ENCODE measurements at places on chromosomes 6 and 20. TPM values are rescaled to one million over a fixed set of nuclear protein-coding genes. Genes with fewer than 3 reads are reported as not detected.

SLC22A3 gene
- total RNA-seq: not detected

BFSP1 gene
- 0.26 TPM for total RNA-seq

SNRPB2 gene
- total RNA-seq: 118 TPM

KIAA1755 gene
- not detected for total RNA-seq

ZSCAN23 gene
- 1.3 TPM for total RNA-seq

SLC35A1 gene
- 11.1 TPM for total RNA-seq

DPPA5 gene
- not detected for total RNA-seq

FAM209B gene
- total RNA-seq: 1.2 TPM

SRMS gene
- not detected for total RNA-seq

HAO1 gene
- total RNA-seq: not detected

AKAP7 gene
- total RNA-seq: 4.3 TPM

TMEM181 gene
- 16.0 TPM for total RNA-seq

RPS10 gene
- 1,999 TPM for total RNA-seq

FABP7 gene
- total RNA-seq: not detected

GRCh38 chr6:136125585-136125984 lies 124.5 kb downstream of the MTFR2 start:
- no peaks in the 10 kb centered on the region for H3K4me1 ChIP-seq
- DNase-seq: no peak
- no peaks in the 10 kb centered on the region for H3K27me3 ChIP-seq
- no peak overlapping the region for H3K4me3 ChIP-seq
- H3K27ac ChIP-seq: no peak overlapping the region

GRCh38 chr6:164150232-164150631 lies 735.7 kb downstream of the QKI start:
- no peaks in the 10 kb centered on the region for H3K4me1 ChIP-seq
- no peak overlapping the region for H3K27ac ChIP-seq
- no peaks in the 10 kb centered on the region for H3K36me3 ChIP-seq
- no peak for DNase-seq
- no peak overlapping the region for H3K4me3 ChIP-seq

- H3K4me1 ChIP-seq: no peaks in the 10 kb centered on the region
- DNase-seq: no peak
- no peak overlapping the region for H3K4me3 ChIP-seq
- no peaks in the 10 kb centered on the region for H3K36me3 ChIP-seq
Measured at GRCh38 chr6:8149350-8149749, 47.0 kb upstream of the EEF1E1 start.

- no peak overlapping the region for H3K4me3 ChIP-seq
- no peaks in the 10 kb centered on the region for H3K27me3 ChIP-seq
- no peaks in the 10 kb centered on the region for H3K36me3 ChIP-seq
Measured at GRCh38 chr20:33814238-33814712, 3.1 kb downstream of the CHMP4B start.

- no peak overlapping the region for H3K4me3 ChIP-seq
- no peak overlapping the region for H3K27ac ChIP-seq
- H3K27me3 ChIP-seq: no peaks in the 10 kb centered on the region
- no peaks in the 10 kb centered on the region for H3K36me3 ChIP-seq
- H3K4me1 ChIP-seq: no peaks in the 10 kb centered on the region
Measured at GRCh38 chr20:7171911-7172310, 404.4 kb downstream of the BMP2 start.

GRCh38 chr6:186340-186965 lies 105.8 kb upstream of the DUSP22 start:
- no peak overlapping the region for H3K27ac ChIP-seq
- no peaks in the 10 kb centered on the region for H3K27me3 ChIP-seq
- H3K4me1 ChIP-seq: peaks cover 24% of the 10 kb centered on the region
- DNase-seq: no peak

DNA sequence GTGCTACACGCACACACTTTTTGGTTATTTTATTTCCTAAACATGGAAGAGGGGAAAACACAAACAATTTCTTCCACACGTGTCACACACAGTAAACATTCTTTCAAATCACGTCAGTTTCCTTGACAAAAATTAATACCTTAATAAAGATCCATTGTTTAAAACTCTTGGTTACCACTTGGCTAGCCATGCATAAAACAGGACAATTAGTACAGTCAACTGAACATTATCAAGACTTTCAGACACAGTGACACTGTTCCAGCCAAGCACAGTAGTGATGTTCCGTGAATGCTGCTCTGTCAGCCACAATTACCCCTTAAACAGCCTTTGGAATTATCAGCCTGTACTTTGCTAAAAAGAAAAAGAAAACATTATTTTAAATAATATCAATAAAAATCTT lies 50.8 kb downstream of the GMDS start:
- H3K27me3 ChIP-seq: no peaks in the 10 kb centered on the region
- H3K4me3 ChIP-seq: no peak overlapping the region
- H3K27ac ChIP-seq: no peak overlapping the region
- H3K4me1 ChIP-seq: no peaks in the 10 kb centered on the region

GRCh38 chr6:63897952-63898351 lies 262.4 kb downstream of the PHF3 start:
- H3K27me3 ChIP-seq: no peaks in the 10 kb centered on the region
- DNase-seq: no peak

GRCh38 chr6:53701333-53702218 lies 36.0 kb upstream of the KLHL31 start:
- DNase-seq: no peak
- no peaks in the 10 kb centered on the region for H3K36me3 ChIP-seq
- H3K4me1 ChIP-seq: no peaks in the 10 kb centered on the region

DNA sequence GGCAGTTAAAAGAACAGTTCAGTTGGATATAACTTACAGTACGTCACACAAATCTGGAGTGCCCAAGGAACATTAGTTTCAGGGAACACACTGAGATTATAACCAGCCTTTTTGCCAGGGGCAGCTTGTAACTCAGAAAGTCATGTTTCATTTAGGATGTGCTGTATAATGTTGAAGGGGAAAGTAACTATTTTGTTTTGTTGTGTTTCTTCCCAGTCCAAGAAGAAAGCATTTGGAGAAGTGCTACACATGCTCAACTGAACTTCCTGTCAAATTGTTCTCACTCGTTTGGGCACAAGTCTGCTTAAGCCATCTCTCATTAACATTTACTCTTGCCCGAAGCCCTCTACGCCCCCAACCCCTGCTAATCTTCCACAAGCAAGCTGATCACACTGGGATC lies 157.9 kb downstream of the BTBD9 start:
- DNase-seq: no peak
- no peak overlapping the region for H3K27ac ChIP-seq
- no peaks in the 10 kb centered on the region for H3K4me1 ChIP-seq
- H3K4me3 ChIP-seq: no peak overlapping the region
- H3K27me3 ChIP-seq: no peaks in the 10 kb centered on the region

DNA sequence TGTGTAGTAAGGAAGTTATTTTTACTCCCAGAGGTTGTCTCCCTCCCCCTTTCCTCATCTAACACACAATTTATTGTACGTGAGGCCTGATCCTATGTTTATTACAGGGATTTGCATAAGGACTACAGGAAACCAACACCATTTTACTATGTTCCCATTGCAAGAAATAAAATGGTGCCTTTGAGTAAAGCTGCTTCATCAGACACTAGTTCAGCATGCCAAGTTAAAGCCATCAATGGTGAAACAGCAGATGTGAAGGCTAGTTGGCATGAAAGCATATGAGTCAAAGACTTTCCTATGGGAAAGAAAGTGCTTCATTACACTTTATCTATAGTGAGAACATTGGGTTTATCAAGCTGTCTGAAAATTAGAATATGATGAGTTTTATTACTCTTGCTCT lies 543.0 kb downstream of the GRIK2 start:
- DNase-seq: no peak
- H3K36me3 ChIP-seq: no peaks in the 10 kb centered on the region
- H3K27ac ChIP-seq: no peak overlapping the region

Data from CD8-positive, alpha-beta memory T cell (primary cell).